ENCODE measurements at places on chromosomes 5 and 9. TPM values are rescaled to one million over a fixed set of nuclear protein-coding genes. Genes with fewer than 3 reads are reported as not detected.

DNA sequence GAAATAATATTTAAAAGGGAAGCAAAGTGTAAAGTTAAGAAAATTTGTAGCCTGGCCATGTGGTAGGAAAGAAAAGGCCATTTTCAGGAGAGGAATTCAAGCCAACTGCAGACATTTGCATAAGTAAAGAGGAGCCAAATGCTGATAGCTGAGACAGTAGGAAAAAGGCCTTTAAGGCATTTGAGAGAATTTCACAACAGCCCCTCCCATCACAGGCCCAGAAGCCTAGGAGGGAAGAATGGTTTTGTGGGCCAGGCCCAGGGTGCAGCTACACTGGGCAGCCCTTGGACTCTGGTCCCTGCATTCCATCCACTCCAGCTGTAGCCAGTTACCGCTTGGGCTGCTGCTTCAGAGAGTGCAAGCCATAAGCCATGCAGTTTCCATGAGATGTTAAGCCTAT lies 1556.8 kb downstream of the EFNA5 start:
- no peak for DNase-seq

DNA sequence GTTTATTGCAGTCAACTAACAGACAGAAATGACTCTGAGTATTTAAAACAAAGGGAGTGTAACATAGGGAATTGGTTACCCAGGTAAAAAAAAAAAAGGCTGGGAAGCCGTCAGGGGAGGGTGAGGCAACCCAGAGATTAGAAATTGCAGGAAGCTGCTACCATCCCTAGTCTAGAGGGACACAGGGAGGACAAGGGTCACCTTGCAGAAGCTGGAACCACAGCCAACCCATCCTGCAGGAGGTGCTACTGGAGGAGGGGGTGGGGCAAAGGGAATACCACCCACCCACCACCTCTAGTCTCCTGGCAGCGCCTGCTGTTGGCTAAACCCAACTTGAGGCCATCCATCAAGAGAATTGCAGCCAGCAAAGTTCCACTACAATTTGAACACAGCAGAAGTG lies 6.5 kb downstream of the CAST start:
- DNase-seq = peak; percentile 50

- DNase-seq = no peak
These were observed 128.7 kb upstream of the BOD1 start for GRCh38 chr5:173745123-173745522.

GRCh38 chr5:17399931-17400330 lies 98.1 kb upstream of the TAF11L2 start:
- no peak for DNase-seq

DNA sequence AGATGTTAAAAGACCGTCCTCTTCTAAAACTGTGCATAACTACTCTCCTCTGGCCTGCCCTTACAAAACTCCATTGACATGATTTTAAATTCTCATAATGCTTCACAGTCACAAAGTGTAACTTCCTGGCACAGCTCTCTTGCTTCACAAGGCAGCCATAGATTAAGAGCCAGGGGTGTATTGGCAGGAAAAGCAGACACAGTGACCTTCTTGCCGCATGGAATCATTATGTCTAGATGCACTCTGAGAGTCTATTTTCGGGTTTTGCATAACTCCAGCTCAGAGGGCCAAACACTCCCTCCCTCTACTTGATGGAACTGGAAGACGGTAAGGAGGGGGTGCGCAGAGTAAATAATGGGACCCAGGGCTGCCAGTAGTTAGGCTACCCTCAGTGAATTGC lies 110.1 kb downstream of the MARCHF3 start:
- no peak for DNase-seq

The GLDC gene
- polyA plus RNA-seq = 15.6 TPM

The TMEM167A gene
- 140 TPM for polyA plus RNA-seq

The DIRAS2 gene
- polyA plus RNA-seq = 0.41 TPM

The CER1 gene
- not detected for polyA plus RNA-seq

The ZBED3 gene
- 29.8 TPM for polyA plus RNA-seq

The SLC6A19 gene
- 5.8 TPM for polyA plus RNA-seq

All from hepatocyte (in vitro differentiated cells).